Activated CD4-positive, alpha-beta memory T cell treated with anti-CD3 and anti-CD28 coated beads, Interleukin-2, amount 10 ng/mL, durations not matched to agents 7 days and 5 days (primary cell): ENCODE measurements at places on chromosomes 2 and 18. TPM values are rescaled to one million over a fixed set of nuclear protein-coding genes. Genes with fewer than 3 reads are reported as not detected.

GRCh38 chr18:69157906-69158305 lies 242.8 kb upstream of the DOK6 start:
- no peaks in the 10 kb centered on the region for H3K36me3 ChIP-seq
- DNase-seq: no peak
- no peaks in the 10 kb centered on the region for H3K4me1 ChIP-seq
- no peak overlapping the region for H3K27ac ChIP-seq

IL1F10 gene
- total RNA-seq: not detected

- no peaks in the 10 kb centered on the region for H3K4me1 ChIP-seq
- H3K4me3 ChIP-seq: no peak overlapping the region
- H3K36me3 ChIP-seq: no peaks in the 10 kb centered on the region
- H3K27ac ChIP-seq: no peak overlapping the region
- DNase-seq: no peak
Observed at GRCh38 chr2:193476171-193476800, 1281.6 kb upstream of the TMEFF2 start.

TEX261 gene
- 35.8 TPM for total RNA-seq

GPAT2 gene
- total RNA-seq: 7.1 TPM

POMC gene
- 3.0 TPM for total RNA-seq

SCTR gene
- total RNA-seq: not detected

- H3K36me3 ChIP-seq: no peaks in the 10 kb centered on the region
- no peaks in the 10 kb centered on the region for H3K4me1 ChIP-seq
- no peak for DNase-seq
- no peak overlapping the region for H3K27ac ChIP-seq
- H3K4me3 ChIP-seq: no peak overlapping the region
Observed at GRCh38 chr2:37544591-37545031, 126.8 kb downstream of the CDC42EP3 start.

DNA sequence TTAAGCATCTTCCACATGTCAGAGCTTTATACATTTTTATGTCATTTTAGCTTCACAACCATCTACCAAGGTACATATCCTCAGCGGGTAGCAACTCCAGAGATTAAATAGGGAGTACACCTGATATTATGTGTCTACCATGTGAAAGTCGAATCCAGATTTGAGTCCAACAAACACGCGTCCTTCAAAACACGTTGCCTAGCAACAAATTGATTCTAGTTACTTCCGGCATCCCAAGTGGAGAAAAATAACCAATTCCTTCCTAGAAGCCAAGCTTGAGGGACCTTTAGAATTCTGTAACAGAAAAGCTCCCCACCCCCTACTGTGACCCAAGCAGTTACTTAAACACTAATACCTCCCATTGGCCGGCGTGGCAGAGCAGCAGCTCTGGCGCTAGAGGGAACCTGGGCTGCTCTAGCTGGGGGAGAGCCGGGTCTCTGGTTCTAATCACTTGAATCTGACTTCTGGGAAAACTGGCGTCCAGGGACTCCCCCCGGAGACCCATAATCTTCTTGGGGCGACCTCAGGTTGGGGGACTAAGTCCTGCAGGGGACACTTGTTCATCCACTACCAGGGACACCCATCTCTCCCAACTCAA lies at the start of gene ERICH2:
Gene ERICH2 (plus strand): TSS at position 371 of the 598 bp plus-strand sequence. CDS start 304 bp downstream, outside the sequence.
- peak; percentile 50 for DNase-seq
- H3K4me3 ChIP-seq: peak within 1 kb of the TSS; percentile 74
- H3K27ac ChIP-seq: no peak within 1 kb of the TSS
- H3K36me3 ChIP-seq: no peaks in the 10 kb centered on the region
- H3K27me3 ChIP-seq: peaks cover 36% of the 10 kb centered on the region

GRCh38 chr2:44291281-44292248 lies 16.3 kb downstream of the SLC3A1 start:
- H3K36me3 ChIP-seq: no peaks in the 10 kb centered on the region
- peaks cover 6% of the 10 kb centered on the region for H3K4me1 ChIP-seq
- peaks cover 11% of the 10 kb centered on the region for H3K27me3 ChIP-seq
- no peak overlapping the region for H3K4me3 ChIP-seq

DNA sequence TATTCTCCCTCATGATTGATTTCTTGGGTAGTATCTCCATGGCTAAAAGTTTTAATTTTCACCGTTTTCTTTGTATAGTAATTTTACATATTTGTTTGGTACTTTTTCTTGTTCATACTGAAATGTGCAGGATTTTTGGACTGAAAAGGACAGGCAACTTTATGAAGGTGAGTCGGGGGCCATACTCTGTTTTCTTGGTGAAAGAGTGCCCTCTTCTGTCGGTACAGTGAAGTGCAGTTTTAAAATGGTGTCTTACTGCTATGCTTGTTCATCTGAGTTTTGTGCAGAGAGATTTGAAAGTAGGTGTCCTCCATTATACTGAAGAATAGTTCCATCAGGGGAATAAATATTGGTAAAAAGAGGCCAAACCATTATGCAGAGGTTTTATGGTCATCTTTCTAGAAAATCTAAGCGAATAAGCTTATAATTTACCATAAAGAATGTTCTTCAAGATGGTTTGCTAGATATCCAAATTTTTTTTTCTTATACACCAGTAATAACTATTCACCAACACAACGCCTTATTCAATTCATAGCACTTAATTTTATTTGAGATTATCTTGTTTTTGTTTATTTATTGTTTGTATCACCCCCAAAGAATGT lies 8.7 kb upstream of the SERPINB13 start:
- H3K27ac ChIP-seq: no peak overlapping the region
- H3K27me3 ChIP-seq: peaks cover 18% of the 10 kb centered on the region
- DNase-seq: peak; percentile 22
- no peaks in the 10 kb centered on the region for H3K36me3 ChIP-seq
